Cortex of kidney (tissue), 1 donor: ENCODE measurements at places on chromosomes 7 and 10.

- DNase-seq, result no peak
These were observed 239.7 kb upstream of the MYO3A start for GRCh38 chr10:25694206-25694933.

- no peak for DNase-seq
These were observed 33.2 kb downstream of the DRGX start for GRCh38 chr10:49362596-49363260.

GRCh38 chr10:89392974-89393373 lies 551 bp downstream of the IFIT1 start:
- no peak for DNase-seq

DNA sequence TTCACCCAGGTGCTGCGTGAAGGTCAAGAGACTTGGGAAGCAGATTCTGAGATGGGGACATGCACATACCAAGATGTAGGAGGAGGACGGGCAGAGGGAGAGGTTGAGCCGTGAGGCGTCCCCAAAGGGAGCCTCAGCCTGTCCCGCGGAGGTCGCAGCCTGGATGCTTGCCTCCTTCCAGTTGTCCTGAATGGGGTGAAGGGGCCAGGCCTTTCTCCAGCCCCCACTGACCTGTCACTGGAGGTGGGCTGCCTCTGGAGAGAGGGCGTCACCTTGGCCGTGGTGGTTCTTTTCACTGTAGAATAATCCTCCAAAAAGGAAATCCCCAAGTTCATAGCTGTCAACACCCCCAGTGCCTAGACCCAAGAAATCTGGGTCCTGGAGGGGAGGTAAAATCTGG lies 283.0 kb upstream of the VSTM2A start:
- no peak for DNase-seq

- no peak for DNase-seq
These were observed 806 bp upstream of the VIPR2 start for GRCh38 chr7:159145490-159145855.

DNA sequence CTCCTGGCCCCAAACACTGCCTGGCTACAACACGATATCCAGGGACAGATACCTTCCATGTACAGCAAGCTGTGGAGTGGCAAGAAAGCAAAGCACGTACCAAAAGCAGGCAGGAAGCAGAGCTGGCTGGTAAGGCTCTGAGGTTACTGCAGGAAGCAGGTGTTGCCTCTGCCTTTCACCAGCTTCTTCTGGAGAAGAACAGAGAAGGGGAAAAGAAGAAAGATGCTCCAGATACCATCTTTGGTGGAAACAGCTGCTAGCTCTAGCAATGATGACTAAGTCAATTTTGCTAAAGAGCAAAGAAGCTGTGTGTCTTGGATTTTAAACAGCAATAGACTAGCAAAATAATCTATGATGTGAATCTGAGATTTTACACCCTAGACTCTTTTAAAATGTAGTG lies 34.9 kb upstream of the PRSS1 start:
- no peak for DNase-seq

DNA sequence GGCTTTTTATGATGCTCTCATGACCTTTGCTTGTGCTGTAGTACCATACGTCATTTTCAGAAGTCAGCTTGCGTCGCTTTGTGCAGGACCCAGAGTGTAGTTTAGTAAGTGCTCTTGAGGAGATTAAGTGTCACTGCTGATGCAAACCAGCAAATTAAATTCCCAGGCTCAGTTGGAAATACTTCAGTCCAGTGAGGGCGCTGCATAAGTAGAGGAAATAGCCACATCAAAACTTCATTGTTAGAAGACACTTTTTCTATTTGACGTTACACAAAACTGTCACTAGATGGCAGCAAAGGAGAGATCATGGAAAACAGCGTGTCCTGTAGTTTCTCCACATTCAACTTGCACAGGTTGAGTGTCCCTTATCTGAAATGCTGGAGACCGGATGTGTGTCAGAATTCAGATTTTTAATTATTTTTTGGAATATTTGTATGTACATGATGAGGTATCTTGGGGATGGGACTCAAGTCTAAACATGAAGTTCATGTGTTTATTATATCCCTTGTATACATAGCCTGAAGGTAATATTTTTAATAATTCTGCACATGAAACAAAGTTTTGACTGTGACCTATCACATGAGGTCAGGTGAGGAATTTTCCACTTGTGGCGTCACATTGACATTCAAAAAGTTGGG lies 7.9 kb downstream of the ZNF22 start:
- DNase-seq, result no peak

- DNase-seq, result no peak
These were observed 426.9 kb upstream of the PCDH15 start for GRCh38 chr10:55227967-55228366.

DNA sequence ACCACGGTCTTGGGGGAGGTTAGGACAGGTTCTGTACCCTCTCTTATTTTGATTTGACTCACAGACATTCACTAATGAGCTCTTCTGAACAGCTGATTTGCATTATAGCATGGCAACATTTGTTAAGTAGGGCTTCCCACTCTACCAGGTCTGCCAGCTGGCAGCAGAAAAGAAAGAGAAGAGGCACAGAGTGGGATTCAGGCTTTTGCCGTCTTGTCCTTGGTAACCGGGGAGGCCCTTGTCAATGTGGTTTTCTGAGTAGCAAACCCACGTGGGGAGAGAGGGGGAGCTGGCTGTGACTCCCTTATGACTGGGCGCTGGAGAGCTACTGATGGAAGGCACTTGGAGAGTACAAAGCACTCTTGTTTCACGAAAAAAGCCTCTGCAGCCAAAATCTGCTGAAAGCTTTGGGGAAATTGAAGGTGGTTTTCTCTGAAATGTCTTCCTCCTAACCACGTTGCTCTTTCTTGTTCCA lies 355.3 kb upstream of the GALNT17 start:
- DNase-seq, result no peak

DNA sequence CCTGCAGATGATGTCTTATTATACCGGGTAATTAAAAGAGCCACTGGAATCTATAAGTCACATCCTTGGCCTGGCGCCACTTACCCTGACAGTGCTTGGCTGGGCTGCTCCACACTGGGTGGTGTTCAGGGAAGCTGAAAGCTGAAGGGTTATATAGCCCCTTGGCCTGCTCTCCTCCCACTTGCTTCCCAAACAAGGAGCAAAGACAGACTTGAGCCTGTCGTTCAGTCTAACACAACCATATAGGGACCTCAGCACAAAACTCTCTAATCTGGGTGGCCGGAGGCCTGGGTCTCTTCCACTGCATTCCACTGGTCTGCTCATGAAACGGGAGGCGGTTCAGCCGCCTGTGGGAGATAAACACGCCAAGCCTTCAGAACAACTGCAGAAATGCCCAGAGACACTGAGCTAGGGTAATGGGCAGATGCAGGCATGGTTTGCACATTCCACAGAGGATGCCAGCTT lies at the start of gene ACTA2:
TSS of gene ACTA2 (minus strand) at position 127 of the 465 bp plus-strand sequence. CDS start 3,843 bp downstream, outside the sequence.
- no peak for DNase-seq

DNA sequence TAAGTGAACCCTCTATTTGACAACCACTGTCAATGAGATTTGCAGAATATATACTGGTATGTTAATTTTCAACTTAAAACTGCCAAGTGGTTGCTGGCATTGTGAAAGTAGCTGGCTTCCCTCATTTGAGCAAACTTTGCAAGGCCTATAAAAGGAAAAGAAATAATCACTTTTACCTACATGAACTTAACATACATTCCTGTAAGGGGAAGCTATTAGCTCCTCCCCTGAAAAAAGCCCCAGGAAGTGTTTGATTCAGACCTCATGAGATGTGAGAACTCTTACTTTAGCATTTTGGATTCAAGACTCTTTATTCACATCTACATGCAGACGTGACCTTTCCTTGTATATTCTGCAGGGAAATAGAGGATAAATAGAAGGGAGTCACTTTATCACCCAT lies 175.6 kb downstream of the OTUD1 start:
- no peak for DNase-seq

GRCh38 chr10:100728928-100729861 lies 16.2 kb upstream of the PAX2 start:
- DNase-seq, result no peak

- DNase-seq, result no peak
These were observed 241.6 kb upstream of the GPR26 start for GRCh38 chr10:123424537-123424936.

DNA sequence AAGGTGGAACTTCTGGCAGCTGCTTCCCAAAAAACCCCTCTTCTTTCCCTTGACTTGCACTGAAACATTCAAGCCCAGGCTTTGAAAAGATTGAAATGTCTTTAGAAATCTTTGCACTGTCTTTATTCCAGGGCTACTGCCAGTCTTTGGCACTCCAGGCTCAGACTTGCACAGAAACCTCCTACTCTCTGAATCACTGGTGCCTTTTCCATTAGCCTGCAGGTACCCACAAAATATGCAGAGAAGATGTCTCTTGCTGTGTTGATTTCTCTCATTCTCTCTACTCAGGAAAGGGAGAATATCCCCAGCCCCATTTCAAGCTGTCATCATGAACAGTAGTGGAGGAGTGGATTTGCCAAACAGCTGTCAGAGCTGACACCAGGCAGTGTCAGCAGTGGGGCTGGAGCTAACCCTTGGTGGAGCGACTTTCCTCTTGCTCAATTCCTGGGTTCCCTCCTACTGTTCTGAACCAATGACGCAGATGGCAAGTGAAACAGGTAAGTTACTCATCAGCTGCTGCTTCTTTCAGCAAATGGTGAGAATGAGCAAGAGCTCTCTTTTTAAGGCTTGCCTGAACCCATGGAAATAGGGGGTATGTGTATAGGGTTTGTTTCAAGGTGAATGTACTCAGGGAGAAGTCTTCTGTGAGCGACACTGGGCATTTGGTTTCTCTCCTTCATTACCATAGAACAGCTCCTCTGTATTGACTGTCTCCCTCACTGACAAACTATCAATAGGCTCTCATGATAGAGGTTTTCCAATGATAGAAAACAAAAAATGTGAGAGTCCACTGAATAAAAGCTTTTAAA lies 362.4 kb downstream of the ADRA2A start:
- no peak for DNase-seq

DNA sequence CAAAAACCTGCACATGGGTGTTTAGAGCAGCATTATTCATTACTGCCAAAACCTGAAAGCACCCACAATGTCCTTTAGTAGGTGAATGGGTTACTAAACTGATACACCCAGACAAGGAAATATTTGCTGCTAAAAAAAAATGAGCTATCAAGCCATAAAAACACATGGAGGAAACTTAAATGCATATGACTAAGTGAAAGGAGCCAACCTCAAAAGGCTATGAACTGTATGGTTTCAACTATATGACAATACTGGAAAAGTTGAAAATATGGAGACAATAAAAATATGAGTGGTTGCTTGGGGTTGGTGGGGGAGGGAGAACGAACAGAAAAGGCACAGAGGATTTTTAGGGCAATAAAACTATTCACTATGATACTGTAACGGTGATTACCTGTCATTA lies 291.0 kb downstream of the TNS3 start:
- DNase-seq, result no peak

GRCh38 chr10:3911713-3912442 lies 126.9 kb upstream of the KLF6 start:
- no peak for DNase-seq
